ENCODE measurements at places on chromosomes 7 and 10.
A peak's percentile ranks its signal among the peaks of the same experiment; 100 is the strongest.

- DNase-seq: peak; percentile 31
These were observed 710.1 kb downstream of the PARD3 start for GRCh38 chr10:34104829-34105572.

DNA sequence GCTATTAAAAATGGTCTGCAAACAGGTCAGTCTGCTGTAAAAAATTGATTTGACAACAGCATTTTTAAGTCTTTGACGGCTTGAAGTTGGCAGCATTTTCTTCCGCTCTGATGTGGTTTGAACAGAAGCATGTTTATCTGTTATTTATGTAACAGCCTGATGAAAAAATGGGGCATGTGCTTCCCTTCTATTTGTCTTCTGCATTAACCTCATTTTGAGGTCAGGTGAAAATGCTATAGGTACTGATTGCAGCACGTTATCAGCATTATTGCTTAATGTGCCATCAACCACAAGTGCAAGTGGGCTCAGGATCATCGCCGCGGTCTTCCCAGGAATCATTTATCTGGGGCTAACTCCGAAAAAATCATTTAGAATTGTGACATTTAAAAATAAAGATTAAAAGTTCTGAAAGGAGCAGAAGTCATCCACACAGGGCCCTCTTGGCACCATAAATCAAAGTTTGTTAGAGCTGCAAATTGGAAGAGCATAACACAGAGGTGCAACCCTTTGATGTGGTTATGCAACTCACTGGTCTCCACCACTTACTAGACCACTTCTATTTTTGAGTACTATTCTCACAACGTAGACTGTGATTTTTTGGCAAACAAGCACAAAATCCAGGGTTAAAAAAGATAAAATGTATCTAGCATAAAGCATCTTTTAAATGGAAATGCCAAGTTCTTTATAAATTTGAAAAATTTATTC is 307.7 kb downstream of the MDFIC start:
- no peak for DNase-seq

- no peak for DNase-seq
These were observed 158.4 kb downstream of the ZMYND11 start for GRCh38 chr10:293636-294035.

DNA sequence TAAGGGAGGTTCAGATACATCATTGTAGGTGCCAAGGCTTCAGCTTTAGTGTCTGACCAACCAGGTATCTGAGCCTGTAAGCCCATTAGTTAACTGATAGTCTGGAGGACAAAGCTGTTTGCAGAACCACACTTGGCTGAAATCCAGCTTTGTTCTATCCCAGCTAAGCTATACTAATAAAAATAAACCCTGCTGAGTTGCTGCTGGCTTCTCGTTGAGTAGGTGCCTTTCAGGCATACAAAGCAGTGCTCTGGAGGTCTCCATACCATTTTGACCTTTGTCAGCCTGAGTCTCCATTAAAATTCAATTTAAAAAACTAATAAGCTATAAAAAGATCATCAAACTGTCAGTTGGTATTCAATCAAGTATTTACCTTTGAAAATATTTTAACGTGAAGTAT is 22.0 kb downstream of the CDCA7L start:
- no peak for DNase-seq

GRCh38 chr10:5538446-5538845 is 13.7 kb downstream of the CALML3 start:
- no peak for DNase-seq

DNA sequence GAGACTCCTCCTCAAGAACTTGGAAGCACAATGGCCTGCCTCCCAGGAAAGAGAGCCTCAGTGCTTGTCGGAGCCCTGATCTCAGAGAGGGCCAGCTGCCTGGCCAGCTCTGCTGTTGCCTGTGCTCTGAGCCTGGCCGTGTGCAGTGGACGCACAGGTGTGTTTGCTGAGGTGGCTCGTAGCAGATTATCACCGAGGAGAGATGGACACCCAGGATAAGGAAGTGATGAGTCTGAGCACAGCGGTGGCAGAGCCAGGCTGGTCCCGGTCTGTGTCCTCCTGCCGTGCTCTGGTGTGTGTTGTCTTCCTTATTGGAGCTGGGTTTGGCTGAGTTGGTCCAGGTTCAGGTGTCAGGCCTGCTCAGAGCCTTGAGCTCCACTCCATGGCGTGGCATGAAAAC is 208.5 kb downstream of the EBF3 start:
- DNase-seq: no peak

DNA sequence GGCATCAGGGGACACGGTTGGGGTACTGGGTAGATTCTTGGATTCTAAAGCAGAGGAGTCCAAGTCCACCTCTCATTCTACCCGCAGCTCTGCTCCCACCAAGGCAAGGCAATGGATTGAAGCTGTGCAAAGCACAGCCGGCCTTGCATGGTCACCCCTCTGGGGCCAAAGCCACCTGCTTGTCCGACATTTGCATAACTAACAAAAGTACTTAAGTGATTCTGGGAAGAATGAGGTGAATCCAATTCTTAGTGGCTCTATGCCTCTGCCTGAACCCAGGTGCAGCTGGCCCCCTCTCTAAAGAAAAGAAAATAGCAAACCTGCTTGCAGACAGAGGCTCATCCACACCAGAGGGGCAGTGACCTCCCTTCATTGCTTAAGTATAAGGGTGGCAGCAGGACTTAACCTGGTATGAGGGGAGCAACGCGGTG is 10.7 kb upstream of the COBL start:
- DNase-seq: no peak

DNA sequence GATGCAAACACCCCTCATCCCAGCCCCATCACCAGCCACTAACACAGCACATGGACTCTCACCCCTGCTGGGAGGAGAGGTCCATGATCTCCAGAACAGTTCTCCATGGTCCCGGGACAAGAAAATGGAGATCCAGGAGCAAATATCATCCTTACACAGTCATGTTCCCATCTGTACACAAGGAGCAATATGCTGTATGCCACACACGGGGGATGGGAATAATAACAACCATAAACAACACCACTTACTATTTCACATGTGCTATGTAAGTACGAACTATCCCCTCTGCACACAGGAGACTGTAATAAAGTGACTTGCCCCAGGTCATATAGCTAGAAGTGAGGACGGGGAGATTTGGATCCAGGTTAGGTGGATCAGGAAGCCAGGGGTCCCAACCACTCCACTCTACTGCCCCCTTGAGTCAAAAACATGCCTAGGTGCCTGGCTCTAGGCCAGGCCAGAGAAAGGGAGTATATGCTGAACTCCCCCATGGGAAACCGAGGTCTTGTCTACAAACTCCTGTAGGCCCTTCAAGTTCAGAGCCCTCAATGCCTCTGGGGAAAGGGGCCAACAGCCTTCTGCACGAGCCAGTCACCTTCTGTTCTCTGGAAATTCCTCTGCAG is 34.1 kb downstream of the LRRC20 start:
- DNase-seq: peak; percentile 29

DNA sequence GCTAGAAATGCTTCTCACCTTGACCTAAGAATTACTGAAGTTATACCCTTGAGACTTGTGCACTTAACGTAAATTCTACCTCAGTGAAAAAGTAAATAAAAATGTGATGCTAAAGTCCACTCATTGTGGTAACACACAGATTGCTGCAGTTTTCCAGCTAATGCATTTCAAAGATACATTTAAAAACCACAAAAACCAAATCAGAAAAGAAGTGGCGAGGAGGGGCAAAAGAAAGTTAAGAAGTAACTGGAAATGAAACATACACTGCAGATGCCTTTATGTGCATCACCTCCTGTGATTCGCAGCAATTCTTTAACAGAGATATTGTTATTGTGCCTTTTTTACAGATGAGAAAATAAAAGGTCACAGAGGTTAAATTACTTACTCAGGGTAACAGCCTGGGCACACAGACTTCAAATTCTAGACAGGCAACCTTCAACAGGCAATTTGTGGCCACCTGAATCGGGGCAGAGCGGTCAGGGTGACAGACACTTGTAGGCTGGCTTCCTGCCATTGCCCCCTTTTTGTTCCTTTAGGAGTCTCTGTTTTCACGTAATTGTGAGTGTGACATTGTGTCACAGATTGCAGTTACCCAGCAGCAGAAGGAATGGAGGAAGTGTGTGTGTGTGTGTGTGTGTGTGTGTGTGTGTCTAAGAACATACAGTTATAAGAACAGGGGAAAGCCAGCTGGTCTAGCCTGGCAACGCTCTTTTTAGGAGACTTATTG is 1.9 kb downstream of the WIPF3 start:
- no peak for DNase-seq

DNA sequence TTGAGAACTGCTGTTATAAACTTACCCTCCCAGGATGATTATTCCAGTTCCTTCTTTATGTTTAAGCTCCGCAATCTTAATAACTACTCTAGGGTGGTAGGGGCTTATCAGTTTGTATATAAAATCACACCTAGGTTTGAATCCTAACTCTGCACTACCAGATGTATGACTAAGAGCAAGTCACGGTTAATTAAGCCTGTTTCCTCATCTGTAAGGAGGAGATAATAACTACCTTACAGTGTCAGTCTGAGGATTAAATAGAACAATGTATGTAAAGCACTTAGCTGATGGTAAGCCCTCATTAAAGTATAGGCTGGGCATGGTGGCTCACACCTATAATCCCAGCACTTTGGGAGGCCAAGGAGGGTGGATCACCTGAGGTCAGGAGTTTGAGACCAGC is 9.2 kb downstream of the DNA2 start:
- no peak for DNase-seq

DNA sequence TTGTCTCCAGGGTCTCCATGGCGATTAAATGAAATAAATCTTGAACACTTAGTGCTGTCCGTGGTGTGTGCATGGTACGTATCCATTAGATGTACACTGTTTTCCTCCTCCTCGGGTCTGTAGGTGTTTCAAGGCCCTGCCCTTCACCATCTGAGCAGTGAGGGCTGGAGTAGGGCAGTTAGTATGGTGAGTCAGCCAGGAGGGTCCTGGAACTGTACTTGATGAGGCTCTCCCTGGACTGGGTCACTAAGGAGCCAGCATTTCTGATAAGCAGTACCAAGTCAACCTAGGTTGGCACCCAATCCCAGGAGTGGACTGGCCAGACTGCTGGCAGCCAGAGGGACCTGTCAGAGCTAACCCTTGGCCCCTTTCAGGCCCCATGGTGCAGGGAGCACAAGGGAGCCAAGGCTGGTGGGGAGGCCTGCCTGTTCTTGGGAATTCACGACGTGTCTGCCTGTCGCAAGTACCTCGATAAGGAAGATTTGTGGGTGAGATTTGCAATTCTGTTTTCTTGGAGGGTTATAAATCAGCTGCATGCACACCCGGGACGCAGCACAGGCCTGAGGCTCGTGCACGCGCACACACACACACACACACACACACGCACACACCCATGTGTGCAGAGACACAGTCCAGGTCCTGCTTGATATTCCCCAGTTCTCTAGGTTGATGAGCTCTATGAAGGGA is 114.2 kb downstream of the ZMIZ1 start:
- peak; percentile 86 for DNase-seq

DNA sequence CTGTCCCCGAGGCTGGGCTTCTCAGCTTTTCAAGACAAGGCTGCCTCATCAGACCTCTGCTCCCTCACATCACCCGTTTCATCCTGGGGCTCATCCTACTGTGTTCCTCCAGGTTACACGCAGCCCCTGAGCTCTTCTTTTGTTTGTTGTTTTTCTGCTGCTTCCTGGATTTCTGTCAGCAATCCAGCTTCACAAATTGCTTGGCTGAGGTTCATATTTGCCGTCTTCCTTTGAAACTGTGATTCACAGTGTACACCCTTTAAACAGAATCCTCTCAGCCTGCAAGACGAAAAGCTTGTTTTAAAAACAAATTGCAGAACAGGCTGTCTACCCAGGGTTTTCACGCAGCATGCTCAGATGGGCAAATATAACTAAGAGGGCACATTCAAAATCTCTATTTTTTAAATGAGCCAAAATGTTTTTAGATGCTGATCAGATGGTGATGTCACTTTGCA is 39.1 kb upstream of the PARD3 start:
- DNase-seq: peak; percentile 37

DNA sequence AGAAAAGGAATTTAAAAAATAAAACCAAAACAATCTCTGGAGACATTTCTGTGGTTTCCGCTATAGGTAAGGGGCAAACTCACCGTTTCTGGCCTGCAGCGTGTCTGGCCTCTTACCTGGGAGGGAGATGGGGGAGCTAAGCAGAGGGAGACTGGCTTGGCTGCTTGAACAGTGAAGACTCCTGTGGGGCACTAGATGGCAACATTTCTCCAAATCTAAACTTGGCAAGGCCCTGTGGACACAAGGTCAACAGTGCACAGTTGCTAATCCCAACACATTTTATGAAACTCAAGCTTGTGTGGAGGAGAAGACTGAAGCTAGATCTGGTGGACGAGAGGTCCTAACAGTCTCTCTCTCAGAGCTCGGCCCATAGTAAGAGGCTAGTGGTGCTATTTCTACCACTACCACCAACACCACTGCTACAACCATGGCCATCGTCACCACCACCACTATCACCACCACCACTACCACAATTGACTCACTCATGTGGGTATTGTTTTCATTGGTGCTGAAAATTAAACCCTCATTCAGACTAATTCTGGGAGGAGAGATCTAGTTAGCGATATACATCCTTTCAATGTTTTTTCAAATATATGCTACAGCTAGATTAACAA is 28.4 kb upstream of the CDHR3 start:
- DNase-seq: peak; percentile 56

DNA sequence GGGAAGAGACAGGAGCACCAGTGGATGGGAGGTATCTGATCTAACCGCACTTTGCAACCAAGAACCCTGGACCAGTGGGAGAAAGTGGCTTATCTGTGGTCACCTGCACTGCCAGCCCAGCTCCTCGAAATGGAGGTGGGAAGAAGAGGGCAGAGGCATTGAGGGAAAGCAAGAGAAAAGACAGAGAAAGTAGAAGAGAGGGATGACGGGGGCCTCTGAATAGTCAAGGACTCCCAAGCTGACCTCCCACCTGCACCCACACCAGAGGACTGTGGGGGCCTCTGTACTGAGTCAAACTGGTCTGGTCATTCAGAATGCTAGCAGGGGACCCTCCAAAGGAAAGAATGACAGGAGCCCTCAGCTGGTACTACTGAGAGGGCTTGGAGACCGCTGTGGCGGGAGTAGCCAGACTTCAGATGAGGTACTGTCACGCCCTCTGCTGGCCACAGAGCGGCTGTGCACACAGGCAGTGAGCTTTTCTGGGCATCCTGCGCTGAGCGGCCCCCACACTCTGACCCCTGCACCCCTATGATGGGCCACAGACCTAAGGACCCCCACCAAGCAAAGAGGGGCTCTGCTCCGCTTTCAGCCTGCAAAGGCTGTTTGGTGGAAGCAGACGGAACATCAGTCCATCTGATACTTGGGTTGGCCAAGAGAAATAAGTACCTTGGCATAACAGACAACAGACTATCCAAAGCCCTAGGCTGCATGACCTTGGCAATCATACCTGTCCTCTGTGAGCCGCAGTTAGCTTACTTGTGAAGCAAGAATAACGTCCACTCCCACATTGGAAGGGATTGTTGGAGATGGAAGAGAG is 112.9 kb downstream of the COL13A1 start:
- peak; percentile 49 for DNase-seq

- DNase-seq: no peak
These were observed 187.2 kb upstream of the IGFBP3 start for GRCh38 chr7:46108272-46108671.

GRCh38 chr10:78202386-78202785 is 168.7 kb downstream of the RPS24 start:
- no peak for DNase-seq

- no peak for DNase-seq
These were observed 16.3 kb downstream of the YAE1 start for GRCh38 chr7:39582536-39582935.

GRCh38 chr10:20685462-20685861 is 211.6 kb downstream of the NEBL start:
- DNase-seq: no peak

- no peak for DNase-seq
These were observed 140.1 kb downstream of the DNAJB6 start for GRCh38 chr7:157476654-157477549.

- DNase-seq: peak; percentile 16
These were observed 282.8 kb downstream of the RPS24 start for GRCh38 chr10:78316451-78316931.
